ENCODE measurements at places on chromosomes 5 and 9. TPM values are rescaled to one million over a fixed set of nuclear protein-coding genes. Genes with fewer than 3 reads are reported as not detected.

DNA sequence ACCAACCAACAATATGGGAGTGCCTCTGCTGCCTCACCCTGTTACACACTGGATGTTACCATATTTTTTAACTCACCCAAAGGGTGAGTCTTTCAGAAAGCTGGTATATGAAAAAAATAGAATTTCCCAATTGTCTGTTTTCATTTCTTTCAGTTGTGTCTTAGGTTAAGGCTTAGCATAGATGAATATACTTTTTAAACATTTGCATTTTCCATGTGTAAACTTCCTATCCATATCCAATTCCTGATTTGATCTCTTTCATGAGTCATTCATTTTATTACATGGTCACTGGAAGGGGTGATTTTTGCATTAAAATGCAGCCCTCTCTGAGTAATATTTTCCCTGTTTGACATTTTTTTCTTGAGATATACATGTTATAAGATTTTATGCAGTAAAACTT lies 406.5 kb downstream of the SEMA5A start:
- no peak for DNase-seq

DNA sequence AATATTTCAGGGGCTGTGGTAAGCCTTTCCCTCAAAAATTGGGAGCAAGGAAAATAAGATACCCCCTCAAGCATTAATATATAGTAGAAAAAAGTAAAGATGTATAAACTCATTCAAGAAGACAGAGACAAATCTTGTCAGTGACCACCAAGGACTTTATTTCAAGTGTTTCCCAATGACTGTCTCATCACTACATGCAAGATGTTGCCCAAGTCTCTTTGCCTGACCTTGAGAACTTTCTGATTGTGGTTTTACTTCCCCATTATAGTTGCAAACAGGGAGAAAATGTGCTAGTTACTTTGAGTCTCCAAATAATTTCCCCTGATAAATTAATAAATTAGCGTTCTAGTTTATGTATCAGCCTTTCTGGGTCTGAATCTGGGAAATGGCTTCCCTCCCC lies 4.0 kb upstream of the SLC46A2 start:
- no peak for DNase-seq

GRCh38 chr5:12419075-12419474 lies 514.8 kb upstream of the CTNND2 start:
- no peak for DNase-seq

DNA sequence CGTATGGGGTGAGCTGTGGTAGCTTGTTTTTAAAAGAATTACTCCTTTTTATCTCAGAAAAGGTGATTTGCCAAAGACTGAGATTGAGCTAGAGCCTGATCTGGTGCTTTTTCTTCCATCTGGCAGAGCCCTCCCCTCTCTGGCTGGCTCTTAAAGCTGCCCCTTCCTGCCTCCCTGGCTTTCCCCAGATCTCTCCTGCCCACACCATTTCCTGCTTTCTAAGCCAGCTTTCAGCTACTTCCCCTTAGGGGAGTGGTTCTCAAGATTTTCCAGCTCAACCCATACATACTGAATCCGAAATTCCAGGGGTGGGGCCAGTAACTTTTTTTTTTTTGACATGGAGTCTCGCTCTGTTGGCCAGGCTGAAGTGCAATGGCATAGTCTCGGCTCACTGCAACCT lies 4.8 kb upstream of the ACOT12 start:
- no peak for DNase-seq

The MED22 gene
- 28.2 TPM for total RNA-seq

- DNase-seq, result no peak
Observed at GRCh38 chr9:120894321-120895148, 17.5 kb upstream of the PHF19 start.

- no peak for DNase-seq
Observed at GRCh38 chr9:81552581-81552991, 136.8 kb downstream of the TLE1 start.

GRCh38 chr5:118598311-118598710 lies 390.0 kb downstream of the DTWD2 start:
- no peak for DNase-seq

DNA sequence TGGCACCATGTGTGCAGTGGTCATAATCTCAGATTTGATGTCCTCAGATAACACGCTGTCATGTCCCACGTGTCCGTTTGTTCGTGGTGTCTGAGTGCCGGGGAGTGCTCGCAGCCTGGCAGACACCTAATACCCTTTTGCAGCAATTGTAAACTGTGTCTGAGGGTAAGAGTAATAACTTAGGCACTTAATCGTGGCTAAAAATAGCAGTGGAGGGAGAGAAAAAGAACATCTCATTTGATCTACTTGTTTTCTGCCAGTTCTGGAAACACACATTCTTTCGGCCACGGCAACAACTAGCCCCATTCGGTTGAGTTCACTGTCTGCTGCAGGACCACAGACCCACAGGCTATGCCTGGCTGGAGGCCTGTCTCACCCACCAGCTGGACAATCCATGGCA lies 16.5 kb downstream of the ADCY2 start:
- DNase-seq, result no peak
